Stimulated activated CD4-positive, alpha-beta T cell treated with anti-CD3 and anti-CD28 coated beads, Interleukin-4, amount 100 ng/mL, for 1 hour (primary cell): ENCODE measurements at places on chromosomes 2 and 18.

GRCh38 chr2:173750353-173750801 is 214.8 kb downstream of the SP3 start:
- no peak for DNase-seq

- DNase-seq = no peak
These were observed 37.3 kb downstream of the CFAP36 start for GRCh38 chr2:55556809-55557208.

DNA sequence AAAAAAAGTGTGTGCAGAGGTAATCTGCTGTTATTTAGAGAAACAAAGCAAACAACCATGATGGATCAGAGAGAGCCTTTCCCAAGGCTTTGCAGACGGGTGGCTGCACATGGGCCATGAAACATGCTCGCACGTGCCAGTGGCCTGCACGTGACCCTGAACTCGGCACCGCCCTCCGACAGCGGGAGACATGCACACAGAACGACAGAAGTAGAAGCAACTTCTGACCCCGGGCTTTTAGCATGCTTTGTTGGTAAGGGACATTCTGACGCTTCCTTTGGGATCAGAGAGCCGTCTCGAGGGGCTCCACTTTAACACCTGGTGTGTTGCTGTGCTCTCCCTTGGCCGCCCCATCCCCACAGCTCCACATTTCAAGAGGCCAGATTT is 112.5 kb downstream of the KCNF1 start:
- no peak for DNase-seq

DNA sequence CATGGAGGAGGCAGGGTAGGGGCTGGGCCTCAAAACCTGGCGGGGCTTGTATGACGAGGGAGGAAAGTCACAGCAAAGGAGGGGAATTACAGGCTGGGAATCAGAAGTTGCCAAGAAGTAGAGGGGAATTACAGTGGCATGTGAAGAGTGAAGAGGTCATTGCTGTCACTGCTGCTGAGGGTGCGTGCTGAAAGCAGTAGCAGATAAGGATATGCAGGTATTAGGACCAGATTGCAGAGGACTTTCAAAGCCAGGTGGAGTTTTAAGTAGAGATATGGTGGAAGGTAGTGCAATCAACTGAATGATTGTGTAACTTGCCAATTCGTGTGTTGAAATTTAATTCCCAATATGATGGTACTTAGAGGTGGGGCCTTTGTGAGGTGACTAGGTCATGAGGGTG is 19.4 kb upstream of the LRPPRC start:
- no peak for DNase-seq

DNA sequence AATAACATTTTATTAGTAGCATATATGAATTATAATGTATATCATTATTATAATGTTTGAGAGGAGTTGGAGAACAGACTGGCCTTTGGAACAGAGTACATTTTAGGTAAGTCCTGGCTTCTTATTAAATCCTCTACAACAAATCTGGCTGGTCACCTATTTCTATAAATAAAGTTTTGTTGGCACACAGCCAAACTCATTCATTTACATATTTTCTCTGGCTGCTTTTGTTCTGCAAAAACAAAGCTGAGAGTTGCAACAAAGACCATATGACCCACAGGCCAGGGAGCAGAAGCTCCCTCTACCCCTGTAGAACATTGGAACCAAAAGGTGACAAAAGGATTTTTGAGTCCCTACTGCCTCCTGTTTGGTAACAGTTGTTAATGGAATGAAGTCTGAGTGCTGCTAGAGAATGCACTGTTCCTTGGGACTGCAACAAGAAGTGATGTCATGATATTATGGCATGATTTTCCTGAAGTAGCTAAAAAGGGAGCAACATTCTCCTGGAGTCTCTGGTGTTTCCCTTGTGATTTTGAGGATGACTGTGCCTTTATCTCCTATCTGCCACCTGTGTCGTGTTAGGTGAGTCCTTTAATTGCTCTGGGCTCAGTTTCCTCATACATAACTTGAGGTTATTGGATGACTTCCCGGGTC is 22.0 kb upstream of the SP9 start:
- DNase-seq = no peak

- DNase-seq = no peak
These were observed 29.1 kb upstream of the ASB18 start for GRCh38 chr2:236293241-236293810.

DNA sequence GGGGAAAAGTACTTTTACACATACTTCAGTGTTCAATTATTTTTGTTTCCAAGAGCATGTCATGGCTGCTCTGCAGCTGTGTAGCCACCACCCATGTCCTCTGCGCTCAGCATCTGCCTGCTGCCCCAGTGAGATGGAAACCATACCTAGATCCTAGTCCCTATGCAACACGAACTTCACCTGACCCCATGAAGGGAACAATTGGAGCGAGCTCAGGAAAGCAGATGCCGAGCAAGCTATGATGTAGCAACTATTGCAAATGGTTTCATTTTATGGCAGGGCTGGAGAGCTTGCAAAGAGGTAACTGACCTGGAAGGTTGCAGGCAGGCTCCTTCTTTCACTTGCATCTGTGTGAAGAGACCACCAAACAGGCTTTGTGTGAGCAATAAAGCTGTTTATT is 1.3 kb upstream of the CCDC141 start:
- no peak for DNase-seq

GRCh38 chr2:197600306-197600705 is 75.1 kb downstream of the RFTN2 start:
- no peak for DNase-seq

DNA sequence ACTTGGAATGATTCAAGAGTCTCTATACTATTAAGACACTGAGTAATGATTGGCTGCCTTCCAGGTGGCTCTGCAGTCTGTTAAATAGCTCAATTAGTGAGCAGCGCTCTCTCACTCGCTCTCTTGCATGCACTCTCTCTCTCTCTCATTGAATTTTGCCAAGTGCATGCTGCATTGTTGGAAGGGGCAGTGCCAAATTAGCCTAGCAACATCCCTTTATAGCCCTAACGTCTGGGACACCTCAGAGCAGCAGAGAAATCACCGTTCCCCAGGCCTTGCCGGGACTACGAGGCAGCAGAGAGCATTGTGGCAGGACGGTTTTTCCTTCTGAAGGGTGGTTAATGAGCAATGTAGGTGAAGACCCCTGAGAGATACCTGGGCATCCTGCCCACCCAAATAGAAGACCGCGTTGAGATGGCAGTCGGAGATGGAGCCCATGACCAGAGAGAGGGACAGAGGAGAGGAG is 447.6 kb upstream of the POU3F3 start:
- no peak for DNase-seq

- no peak for DNase-seq
These were observed 10.0 kb downstream of the PROC start for GRCh38 chr2:127428057-127428814.
